Mucosa of gallbladder (tissue), 1 donor: ENCODE measurements at places on chromosomes 12 and 14. TPM values are rescaled to one million over a fixed set of nuclear protein-coding genes. Genes with fewer than 3 reads are reported as not detected.

EFS gene
- 10.8 TPM for total RNA-seq

C14orf93 gene
- total RNA-seq, result 13.9 TPM

SRGAP1 gene
- total RNA-seq, result 13.5 TPM

LIMA1 gene
- total RNA-seq, result 117 TPM

KRAS gene
- 31.6 TPM for total RNA-seq

TAS2R19 gene
- total RNA-seq, result 1.9 TPM

APOF gene
- total RNA-seq, result 0.20 TPM

GALNT4 gene
- 37.3 TPM for total RNA-seq

NFE2 gene
- total RNA-seq, result 0.58 TPM

NID2 gene
- 14.6 TPM for total RNA-seq

SLC7A8 gene
- 98.5 TPM for total RNA-seq

REP15 gene
- total RNA-seq, result 0.95 TPM

ARF6 gene
- 62.0 TPM for total RNA-seq

SCN8A gene
- total RNA-seq, result 15.2 TPM

GNB3 gene
- total RNA-seq, result 3.3 TPM

OTOGL gene
- 0.20 TPM for total RNA-seq

CAND1 gene
- total RNA-seq, result 129 TPM

RNF212B gene
- total RNA-seq, result 0.20 TPM

IFNG-AS1 gene
- total RNA-seq, result not detected

MIP gene
- not detected for total RNA-seq

PLA2G1B gene
- total RNA-seq, result 4.7 TPM

B4GALNT1 gene
- total RNA-seq, result 1.3 TPM

OR11G2 gene
- total RNA-seq, result not detected

ASCL1 gene
- total RNA-seq, result not detected

PTPRB gene
- total RNA-seq, result 26.0 TPM

TCL1B gene
- not detected for total RNA-seq
